ENCODE measurements at places on chromosomes 13 and 19.

DNA sequence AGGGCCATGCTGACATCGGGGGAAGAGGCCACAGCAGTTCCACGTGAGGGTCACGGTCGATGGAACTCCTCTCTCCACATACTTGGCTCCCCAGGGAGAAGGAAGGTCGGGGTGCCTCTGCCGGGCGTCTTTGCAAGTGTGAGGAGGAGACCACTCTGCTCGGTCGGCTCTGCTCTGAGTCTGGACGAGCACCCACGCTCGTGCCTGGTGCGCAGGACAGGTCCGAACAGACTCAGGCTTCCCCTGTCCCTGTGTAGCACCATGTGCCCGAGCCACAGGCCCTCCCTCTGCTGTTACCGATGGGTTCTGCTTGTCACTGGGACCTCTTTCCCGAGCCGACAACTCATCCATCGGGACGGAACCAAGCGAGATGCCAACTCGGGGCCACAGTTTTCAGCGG, 35.1 kb downstream of the TMEM255B start:
- DNase-seq = no peak

- DNase-seq = no peak
These were observed 339.1 kb upstream of the OBI1 start for GRCh38 chr13:78997902-78998629.

GRCh38 chr19:12773571-12773970, 1.8 kb downstream of the HOOK2 start:
- peak; percentile 48 for DNase-seq

- no peak for DNase-seq
These were observed 281.8 kb upstream of the KLHL1 start for GRCh38 chr13:70390064-70390463.

GRCh38 chr13:106573868-106574267, 5.9 kb upstream of the ARGLU1 start:
- DNase-seq = no peak

GRCh38 chr19:16115301-16116039, 3.8 kb downstream of the RAB8A start:
- no peak for DNase-seq

DNA sequence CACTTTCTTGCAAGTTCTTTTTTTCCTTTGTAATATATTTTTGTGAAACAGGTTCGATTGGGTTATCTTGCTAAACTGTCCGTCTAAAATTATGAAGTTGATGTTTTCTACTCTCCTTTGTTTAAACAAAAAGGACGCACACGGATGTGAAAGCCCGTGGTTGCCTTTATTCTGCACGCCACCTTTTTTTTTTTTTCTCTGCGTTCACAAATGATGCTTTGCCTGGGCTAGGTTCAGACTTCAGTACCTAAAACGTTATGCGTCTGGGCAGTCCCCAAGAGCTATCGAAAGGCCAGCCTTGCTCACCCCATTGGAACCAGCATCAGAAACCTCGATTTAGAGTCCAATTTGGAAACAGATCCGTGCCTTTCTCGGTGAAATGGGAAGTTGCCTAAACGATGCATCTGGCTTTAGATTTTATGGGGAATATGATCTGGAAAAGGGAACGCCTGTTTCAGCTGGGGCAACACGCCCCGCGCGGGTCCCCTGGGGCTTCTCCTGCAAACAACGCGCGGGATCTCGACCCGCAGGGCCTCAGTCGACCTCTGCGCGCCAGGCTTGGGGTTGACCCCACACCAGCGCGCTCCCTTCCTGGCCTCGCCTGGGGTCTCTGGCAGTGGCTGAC, 113.9 kb downstream of the KCNRG start:
- no peak for DNase-seq

GRCh38 chr19:18262144-18262543, 12.1 kb downstream of the IQCN start:
- no peak for DNase-seq

DNA sequence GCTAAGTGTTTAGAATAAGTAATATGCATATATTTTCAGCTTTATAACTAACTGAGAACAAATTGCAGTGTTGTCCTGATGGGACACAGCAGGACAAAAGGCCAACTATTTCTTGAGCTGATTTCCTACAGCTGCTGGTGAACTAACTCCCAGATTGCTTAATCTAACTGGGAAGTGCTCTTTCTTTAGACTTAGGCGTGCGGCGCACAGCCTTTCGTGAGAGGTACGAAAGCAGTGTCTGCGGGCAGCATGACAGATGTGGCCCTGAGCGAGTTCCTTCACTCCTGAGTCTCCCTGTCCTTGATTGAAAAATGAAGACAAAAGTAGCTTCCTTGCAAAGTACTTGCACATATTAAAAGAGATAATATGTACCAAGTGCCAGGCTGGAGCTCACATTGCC, 47.3 kb upstream of the NPAS1 start:
- DNase-seq = no peak

DNA sequence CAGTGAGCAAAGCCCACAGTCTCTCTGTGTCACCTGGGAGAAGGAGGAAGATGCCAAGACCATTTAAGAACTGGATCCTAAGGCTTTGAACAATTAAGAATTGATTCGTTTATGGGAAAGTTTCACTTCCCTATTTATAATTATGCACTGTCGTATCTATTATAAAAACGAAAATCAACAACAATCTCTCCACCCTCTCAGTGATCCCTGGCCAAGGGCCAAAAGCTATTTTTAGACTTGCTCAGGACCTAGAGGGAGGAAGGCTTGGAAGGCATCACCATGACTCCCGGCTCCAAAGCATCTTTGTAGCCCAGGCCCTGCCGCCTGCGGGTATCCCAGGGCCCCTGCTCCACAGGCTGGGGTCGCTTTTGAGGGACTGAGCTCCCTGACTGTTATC, 1.3 kb downstream of the RHPN2 start:
- peak; percentile 25 for DNase-seq

DNA sequence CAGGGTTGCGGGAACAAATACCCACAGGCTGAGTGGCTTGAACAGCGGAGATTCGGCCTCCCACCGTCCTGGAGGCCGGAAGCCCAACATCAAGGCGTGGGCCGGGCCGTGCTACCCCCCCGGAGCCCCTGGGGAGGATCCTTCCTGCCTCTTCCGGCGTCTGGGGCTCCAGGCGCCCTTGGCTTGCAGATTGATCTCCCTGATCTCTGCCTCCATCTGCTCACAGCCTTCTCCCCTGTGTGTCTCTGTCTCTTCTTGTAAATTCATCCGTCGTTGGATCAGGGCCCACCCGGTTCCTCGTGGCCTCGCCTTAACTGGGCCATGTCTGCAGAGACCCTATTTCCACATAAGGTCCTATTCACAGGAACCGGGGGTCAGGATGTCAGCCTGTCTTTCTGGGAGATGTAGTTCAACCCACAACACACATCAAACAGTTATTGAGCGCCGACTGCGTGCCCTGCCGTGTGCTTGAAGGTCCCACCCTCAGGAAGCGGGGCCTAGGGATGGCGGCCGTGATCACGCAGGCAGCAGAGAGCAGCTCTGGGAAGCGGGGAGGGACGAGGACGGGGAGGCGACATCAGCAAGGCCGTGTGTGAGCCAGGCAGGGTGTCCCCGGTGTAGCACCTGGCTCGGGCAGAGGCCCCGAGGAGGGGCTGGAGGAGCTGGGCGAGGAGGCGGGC, 21.3 kb downstream of the HCN2 start:
- DNase-seq = peak; percentile 93

GRCh38 chr19:13366529-13367143, 139.6 kb downstream of the CACNA1A start:
- DNase-seq = peak; percentile 41

- no peak for DNase-seq
These were observed 10.1 kb upstream of the TPRX2 start for GRCh38 chr19:47848823-47849473.

Measured in fibroblast of upper back skin (primary cell).